Mucosa of descending colon (tissue), 3 donors: ENCODE measurements at places on chromosomes 3 and 15. TPM values are rescaled to one million over a fixed set of nuclear protein-coding genes. Genes with fewer than 3 reads are reported as not detected.

Gene PCBP4
- 41.9 TPM for total RNA-seq

Gene SOX2
- total RNA-seq = 5.7 TPM

GRCh38 chr3:134620476-134621115 is 30.2 kb downstream of the KY start:
- no peak for DNase-seq

- DNase-seq = no peak
Measured at GRCh38 chr15:57911247-57911646, 154.3 kb downstream of the ALDH1A2 start.

Gene CEP19
- 0.70 TPM for total RNA-seq

GRCh38 chr15:81710328-81710727 is 335.5 kb downstream of the MEX3B start:
- no peak for DNase-seq

- no peak for DNase-seq
Measured at GRCh38 chr3:184739594-184740505, 28.0 kb upstream of the MAGEF1 start.

GRCh38 chr3:188590557-188590956 is 436.6 kb downstream of the LPP start:
- DNase-seq = no peak

DNA sequence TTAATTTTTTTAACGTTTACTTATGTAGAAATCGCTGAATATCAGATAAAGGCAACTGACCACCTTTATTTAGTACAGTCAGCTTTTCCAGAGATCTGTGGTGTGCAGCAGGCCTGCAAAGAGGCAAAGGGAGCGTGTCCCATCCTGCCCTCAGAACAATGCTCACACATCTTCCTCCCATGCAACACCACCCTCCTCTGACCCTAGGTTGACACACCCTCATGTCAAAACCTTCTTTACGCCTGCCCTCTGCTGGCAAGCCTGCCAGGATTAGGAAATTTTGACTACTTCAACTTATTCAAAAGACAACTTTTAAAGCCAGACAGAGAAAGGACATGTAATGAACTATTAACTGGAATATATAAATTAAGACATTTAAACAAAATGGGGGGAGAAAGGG is 513.7 kb downstream of the FOXP1 start:
- DNase-seq = peak; percentile 78

Gene NR2E3
- 0.60 TPM for total RNA-seq

DNA sequence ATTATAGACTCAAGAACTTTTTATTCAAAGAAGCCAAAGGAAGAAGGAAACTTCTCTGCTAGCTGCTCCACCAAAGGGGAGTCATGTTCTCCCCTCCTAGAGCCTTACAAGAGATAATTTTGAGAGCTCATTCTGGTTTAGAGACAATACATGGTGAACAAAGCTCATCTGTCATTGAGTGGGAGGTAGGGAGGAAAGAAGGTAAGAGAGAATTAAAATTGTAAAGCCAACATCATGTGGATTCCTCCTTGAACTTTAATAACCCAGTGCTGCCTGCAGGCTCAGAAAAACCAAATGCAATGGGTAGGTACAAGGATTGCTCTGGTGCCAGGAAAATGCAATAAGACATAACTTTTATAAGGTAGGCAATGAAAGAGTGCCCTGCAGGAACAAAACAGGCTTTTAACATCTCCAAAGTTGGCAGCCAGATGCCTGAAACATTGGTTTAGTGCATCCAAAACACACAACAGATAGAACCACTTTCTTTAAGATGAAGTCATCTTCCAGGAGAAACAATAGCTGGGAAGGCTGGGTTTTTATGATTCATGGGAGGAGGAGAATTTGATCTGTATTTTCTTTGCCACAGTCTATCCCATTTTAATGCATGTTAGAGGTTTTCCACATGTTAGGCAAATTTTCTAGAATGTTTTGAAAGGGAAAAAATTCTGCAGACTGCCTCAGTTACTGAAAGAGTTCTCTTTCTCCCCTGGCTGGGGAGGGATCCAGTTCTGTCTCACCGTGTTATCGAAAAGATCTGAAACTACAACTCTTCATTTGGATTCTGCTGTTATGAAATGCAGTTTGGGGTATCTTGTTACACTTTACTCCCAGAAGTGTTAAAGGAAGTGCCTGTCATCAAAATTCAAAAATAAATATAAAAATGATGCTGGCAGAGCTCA is 11.3 kb upstream of the ARHGEF3 start:
- no peak for DNase-seq

GRCh38 chr3:186880406-186880805 is 37.9 kb downstream of the ADIPOQ start:
- DNase-seq = no peak

Gene PPP1R14D
- 186 TPM for total RNA-seq

DNA sequence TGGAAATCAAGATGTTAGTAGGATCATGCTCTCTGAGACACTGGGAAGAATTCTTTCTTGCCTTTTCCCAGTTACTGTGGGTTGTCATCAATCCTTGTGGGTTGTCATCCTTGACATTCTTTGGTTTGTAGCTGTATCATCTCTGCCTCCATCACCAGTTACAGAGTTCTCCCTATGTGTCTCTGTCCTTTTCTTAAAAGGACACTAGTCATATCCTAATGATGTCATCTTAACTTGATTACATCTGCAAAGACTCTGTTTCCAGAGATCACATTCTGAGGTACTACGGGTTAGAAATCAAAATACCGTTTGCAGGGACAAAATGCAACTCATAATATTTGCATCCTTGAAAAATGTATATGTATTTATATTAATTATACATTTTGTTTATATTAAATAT is 500.4 kb downstream of the ZBBX start:
- no peak for DNase-seq

DNA sequence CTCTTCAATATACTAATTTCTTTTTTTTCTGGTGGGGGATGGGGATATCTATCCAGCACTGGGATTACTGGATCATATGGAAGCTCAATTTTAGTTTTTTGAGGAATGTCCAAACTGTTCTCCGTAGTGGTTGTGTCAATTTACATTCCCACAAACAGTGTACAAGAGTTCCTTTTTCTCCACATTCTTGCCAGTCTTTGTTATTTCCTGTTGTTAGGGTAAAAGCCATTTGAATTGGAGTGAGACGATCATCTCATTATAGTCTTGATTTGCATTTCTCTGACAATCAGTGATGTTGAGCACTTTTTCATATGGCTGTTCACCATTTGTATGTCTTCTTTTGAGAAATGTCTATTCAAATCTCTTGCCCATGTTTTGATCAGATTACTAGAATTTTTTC is 12.8 kb upstream of the WDR49 start:
- no peak for DNase-seq

- no peak for DNase-seq
Measured at GRCh38 chr3:65581313-65581712, 457.4 kb downstream of the MAGI1 start.

GRCh38 chr3:8872261-8872660 is 91.0 kb downstream of the RAD18 start:
- DNase-seq = no peak

Gene ZNF660
- total RNA-seq = 1.1 TPM

Gene TNFAIP8L3
- 11.2 TPM for total RNA-seq

Gene WDR76
- total RNA-seq = 9.1 TPM
